ENCODE measurements at places on chromosomes 5 and 9.

- DNase-seq: no peak
These were observed 13.0 kb downstream of the C1QTNF3 start for GRCh38 chr5:34030048-34030447.

GRCh38 chr5:159550951-159551350, 220.7 kb upstream of the IL12B start:
- no peak for DNase-seq

DNA sequence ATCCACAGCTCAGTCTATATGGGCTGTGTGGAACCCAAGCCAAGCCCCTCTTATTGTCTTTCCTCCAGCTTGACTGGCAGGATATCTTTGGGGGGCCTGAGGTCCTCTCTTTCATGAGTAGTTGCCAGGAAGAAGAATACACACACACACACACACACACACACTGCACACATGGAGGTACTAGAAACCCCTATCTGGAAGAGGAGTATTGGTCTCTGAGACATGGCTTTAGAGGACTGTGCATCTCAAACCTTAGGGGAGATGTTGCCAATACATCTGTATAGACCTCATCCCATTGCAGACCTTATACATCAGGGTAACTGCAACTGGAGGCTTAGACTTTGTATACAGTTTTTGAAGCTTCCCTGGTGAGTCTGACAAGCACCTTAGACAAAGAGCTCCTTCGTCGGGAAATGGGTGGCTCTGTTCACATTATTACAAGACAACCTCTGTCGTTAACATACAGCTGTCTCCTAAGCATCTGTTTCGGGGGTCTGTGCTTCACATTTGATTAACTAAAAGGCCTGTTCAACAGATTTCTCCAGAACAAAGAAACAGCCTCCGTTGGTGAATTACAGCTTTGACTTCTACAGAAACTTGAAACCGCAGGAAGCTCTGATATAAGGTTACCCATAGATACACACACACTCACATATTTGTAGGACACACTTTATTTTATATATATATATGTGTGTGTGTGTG, 5.5 kb upstream of the ENTREP1 start:
- DNase-seq: no peak

DNA sequence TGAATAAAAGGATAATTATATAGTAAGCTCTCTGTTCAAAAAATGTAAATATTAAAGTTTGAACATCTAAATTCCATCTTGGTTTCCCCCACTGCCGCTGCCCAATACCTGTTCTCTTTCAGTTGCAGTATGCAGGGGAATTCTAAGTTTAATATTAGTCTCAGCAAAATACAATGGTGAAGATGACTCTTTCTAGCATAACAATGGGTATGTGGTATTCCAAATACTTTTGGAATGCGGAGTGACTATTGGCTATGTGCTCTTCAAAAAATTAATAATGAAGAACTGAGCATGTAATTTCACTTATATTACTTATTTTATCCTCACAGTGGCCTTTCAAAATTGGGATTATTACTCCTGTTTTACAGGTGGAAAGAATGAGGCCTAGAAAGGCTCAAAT, 3.4 kb downstream of the CDKN2B-AS1 start:
- DNase-seq: no peak

DNA sequence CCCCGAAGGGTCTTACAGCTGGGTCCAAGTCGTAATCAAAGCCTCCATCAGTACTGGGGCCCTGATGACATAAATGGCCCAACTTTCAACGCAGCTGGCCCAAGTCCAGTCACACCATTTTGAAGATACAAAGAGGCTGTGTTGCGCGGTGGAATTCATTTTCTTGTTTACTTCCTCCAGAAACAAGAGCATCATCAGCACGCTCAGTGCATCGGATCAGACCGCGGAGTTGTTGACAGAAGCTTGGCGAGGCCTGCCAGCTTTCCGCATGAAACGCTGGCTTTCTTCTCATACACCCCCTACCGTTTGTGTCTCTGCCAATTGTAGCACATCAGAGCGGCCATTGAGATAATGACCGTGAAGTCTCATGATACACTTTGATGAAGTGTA, 101.7 kb upstream of the SPATA31D4 start:
- no peak for DNase-seq

- no peak for DNase-seq
These were observed 315.6 kb upstream of the KLF4 start for GRCh38 chr9:107805201-107805600.

DNA sequence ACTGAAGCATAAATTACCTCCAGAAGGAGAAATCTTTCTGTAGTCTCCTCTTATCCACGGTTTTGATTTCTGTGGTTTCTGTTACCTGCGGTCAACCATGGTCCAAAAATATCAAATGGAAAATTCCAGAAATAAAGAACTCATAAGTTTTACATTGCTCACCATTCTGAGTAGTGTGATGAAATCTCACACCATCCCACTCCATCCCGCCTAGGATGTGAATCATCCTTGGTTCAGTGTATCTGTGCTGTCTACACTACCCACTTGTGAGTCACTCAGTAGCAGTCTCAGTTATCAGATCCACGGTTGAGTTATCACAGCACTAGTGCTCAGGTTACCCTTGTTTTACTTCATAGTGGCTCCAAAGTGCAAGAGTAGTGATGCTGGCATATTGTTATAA, 371.2 kb downstream of the NFIB start:
- no peak for DNase-seq

- no peak for DNase-seq
These were observed 9.9 kb upstream of the PFDN1 start for GRCh38 chr5:140312791-140313189.

- DNase-seq: no peak
These were observed 52.8 kb upstream of the GRHPR start for GRCh38 chr9:37369671-37370070.

DNA sequence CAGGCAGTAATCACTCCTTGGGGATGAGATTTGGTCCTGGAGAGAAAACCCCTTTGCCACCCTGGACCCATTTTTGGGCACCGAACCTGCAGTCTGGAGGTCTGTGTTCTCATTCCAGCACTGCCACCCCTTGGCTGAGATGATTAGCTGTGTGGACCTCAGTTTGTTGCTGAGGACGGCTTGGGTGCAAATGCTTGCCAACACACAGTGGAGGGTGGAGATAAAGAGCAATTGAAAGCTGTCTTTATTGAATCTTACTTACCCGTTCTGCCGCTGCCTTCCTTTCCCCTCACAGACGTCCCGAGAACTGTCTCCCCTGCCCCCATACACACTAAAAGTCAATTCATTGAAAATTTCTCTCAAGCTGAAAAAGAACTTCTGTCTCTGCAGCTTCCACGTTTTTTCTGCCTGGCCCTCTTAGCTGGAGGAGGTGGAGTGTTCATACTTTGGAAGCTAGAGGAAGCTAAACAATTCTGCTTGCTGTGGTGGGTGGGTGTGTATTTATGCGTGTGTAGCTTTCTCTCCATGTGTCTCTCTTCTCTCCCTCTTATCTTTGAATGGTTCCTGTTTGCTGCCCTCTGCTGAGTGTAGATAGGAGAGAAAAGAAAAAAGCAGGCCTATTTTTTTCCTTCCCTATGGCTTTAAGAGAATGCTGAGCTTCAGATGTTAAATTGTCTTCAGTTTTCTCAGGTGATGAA, 6.6 kb downstream of the GALNT10 start:
- no peak for DNase-seq

DNA sequence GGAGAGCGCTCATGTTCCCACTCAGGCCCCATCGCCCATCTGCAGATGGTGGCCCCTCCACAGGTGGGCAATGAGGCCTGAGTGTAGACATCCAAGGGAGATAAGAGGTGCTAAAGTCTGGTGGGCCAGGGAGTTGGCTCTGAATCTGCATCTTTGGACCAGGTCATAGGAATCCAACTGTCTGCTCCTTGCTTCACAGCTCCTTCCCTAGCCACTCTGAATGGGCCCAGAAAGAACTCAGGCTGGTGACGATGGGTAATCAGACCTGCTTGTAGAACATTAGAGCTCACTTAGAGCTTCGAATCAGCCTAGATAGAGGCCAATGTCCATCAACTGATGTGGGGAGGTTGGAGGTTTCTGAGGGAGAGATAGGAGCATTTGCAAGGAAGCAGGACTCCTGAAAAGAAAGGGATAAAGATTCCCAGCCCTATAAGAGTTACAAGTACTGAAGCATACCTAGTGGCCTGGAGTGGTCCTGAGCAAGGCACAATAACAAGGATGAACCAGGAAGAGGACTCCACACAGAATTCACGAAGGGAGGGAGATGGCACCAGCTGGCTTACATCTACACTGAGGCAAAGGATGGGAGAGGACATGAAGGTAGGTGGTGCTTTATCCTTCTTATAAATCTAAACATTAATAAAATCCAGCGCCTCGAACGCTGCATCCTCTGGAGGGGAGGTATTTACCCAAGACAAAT, 132.8 kb upstream of the ALDH1B1 start:
- DNase-seq: no peak

Data from T-cell (primary cell).